Astrocyte (in vitro differentiated cells and primary cell): ENCODE measurements at places on chromosomes 3 and 15.
A peak's percentile ranks its signal among the peaks of the same experiment; 100 is the strongest.

GRCh38 chr3:11610700-11611275, 32.9 kb downstream of the VGLL4 start:
- DNase-seq, result no peak

- no peak for DNase-seq
Measured at GRCh38 chr3:158820521-158820920, 18.7 kb downstream of the MFSD1 start.

DNA sequence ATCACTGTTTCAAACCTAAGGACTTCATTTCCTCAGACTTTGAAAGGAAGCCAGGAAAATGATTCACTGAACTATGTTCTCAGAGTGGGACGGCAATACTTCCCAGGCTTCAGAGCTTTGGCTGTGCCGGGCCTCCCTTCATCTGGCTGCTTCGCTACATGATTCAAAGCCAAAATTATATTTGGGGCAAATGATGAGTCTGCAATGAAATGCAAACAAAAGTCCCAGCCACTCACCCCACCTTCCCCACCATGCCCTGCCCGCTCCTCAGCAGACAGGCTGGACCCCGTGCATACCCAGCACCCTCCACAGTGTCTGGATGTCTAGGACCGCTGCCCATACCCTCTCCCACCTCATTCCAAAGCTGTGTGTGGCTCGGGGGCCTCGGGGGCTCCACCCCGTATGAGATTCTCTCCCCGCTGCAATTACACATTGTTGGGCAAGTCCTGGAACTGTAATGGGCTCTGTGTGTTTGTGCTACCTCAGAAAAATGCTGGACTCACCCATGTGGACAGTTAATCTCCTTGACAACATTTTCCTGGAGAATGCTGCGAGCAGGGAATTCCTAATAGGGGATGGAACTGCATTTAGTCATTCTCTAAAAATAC, 32.2 kb downstream of the ATP10A start:
- peak; percentile 98 for DNase-seq

GRCh38 chr15:72732516-72732915, 46.5 kb downstream of the BBS4 start:
- DNase-seq, result no peak

DNA sequence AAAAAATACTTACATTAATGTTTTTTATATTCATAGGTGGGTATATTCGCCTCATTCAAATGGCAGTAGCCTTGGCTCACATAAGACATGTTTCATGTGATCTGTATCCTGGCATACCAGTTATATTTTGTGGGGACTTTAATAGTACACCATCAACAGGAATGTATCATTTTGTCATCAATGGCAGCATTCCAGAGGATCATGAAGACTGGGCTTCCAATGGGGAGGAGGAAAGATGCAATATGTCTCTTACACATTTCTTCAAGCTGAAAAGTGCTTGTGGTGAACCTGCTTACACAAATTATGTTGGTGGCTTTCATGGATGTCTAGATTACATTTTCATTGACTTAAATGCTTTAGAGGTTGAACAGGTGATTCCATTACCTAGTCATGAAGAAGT, 3.5 kb downstream of the PDE12 start:
- peak; percentile 41 for DNase-seq

GRCh38 chr3:179474480-179474879, 23.2 kb upstream of the GNB4 start:
- DNase-seq, result no peak

GRCh38 chr3:196695849-196696226, 16.2 kb downstream of the CEP19 start:
- no peak for DNase-seq

DNA sequence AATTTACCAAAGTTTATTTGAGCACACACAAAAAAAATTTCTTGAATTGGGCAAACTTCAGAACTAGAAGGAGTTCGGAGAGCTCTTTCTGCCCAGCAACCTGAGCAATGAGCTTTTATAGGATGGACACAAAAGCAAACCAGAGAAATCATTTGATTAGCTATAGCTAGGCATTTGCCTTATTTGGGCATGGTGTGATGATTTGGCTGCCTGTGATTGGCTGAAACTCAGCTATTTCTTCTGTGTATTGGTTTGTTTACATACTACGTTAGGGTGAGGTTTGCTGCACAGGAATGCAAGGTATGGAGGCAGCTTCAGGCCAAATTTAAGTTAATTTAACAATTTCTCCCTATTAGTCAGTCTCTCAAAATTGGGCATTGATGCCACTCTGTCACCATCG, 65.1 kb downstream of the NEK11 start:
- DNase-seq, result peak; percentile 26

DNA sequence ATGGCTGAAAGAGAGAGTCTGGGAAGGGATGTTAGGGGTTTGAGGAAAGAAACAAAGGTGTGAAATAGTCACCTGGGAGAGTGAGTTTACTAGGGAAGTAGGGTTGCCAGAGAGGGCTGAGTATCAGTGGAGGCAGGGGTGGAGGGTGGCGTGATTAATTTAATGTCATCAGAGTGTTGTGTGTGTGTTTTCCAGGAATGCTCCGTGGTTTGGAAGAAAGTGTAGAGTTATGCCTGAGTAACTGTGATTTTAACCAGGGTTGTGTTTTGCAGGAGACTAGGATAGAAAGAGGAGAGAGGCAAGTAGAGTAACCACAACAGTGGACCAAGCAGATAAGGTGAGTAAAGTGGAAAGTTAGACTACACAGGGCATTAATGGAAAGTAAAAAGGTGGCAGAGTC, 27.2 kb downstream of the PLD1 start:
- peak; percentile 83 for DNase-seq

GRCh38 chr3:105140899-105141367, 225.8 kb upstream of the ALCAM start:
- no peak for DNase-seq

DNA sequence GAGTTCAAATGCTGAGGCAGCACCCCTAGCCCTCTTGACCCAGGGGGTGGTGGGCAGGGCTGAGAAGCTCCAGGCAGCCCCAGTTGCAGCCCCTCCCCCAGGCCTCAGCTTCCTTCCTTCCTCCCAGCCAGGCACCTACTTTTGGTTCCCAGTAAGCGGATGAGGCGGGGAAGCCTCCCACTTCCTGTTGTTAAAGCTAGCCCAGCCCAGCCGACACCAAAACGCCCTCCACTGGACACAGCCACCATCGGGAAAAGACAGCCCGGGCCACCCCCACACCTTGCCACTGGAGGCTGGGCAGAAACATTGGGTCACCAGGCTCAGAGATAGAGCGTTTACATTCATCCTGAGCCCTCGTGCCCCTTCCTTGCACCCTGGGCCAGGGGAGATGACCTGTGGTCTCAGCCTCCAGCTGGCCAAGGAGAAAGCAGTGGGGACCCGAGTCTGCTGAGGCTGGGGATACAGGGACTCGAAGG, 3.5 kb downstream of the DUSP7 start:
- peak; percentile 64 for DNase-seq

GRCh38 chr15:90660195-90660998, 56.7 kb upstream of the BLM start:
- DNase-seq, result peak; percentile 84

GRCh38 chr3:61134532-61134931, 116.7 kb downstream of the FHIT start:
- no peak for DNase-seq

DNA sequence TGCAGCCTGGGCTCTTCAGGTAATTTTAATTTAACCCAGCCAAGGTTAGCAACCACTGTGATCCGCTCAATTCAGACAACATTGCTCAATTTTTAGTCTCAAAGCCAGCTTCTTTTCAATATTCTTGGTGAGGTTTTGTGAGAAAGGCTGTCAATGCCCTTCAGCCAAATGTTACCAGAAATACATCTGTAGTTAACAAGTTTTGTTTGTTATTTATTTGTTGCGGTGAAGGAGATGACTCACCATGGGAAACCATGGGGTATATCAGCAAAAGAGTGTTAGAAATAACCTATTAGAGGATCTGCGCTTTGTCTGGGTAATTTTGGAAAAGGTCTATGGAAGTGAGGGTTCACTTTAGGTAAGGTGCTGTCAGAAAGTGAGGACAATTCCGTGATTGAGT, 5.0 kb downstream of the SLC9C1 start:
- no peak for DNase-seq

GRCh38 chr3:144107923-144108322, 136.3 kb downstream of the DIPK2A start:
- no peak for DNase-seq

GRCh38 chr3:159032311-159032710, 230.5 kb downstream of the MFSD1 start:
- peak; percentile 14 for DNase-seq

DNA sequence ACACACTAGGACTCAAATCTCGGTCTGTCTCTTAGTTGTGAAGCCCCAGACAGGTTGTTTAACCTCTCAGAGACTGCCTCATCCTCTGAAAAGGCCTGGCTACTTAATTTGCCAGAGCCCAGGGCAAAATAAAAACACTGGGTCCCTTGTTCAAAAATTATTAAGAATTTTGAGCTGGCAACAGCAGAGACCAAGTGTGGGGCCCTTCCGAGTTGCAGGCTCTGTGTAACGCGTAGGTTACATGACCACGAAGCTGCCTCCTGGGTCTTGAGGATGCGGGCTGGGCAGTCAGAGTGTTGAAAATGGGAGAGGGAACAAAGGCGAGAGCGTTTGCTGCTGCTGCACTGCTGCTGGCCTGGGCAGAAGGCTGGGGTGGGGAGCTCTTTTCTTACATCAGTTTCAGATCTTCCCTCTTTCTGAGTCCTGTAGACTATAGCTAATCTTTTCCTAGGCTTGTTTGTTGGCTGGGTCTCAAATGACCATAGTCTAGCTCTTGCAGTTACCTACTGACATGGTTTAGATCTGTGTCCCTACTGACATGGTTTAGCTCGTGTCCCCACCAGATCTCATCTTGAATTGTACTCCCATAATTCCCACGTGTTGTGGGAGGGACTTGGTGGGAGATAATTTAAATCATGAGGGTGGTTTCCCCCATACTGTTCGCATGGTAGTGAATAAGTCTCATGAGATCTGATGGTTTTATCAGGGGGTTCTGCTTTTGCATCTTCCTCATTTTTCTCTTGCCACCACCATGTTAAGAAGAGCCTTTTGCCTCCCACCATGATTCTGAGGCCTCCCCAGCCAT, 49.9 kb downstream of the CLEC3B start:
- DNase-seq, result no peak

DNA sequence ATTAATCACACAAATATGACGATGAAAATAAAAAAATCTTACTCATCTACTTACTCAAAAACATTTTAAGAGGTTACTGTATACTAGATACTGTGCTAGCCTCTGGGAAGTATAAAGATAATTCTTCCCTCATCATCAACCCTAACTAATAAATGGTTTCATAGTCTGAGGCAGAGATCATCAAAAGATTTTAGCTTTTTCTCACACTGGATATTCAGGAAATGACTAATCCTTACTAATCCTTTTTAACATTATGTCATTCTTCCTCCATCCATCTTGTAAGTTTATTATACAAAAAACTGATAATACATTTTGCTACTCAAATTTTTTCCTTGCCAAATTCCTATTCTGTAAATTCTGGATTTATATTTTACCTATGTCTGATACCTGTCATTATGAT, 29.7 kb downstream of the ACAD11 start:
- peak; percentile 80 for DNase-seq

DNA sequence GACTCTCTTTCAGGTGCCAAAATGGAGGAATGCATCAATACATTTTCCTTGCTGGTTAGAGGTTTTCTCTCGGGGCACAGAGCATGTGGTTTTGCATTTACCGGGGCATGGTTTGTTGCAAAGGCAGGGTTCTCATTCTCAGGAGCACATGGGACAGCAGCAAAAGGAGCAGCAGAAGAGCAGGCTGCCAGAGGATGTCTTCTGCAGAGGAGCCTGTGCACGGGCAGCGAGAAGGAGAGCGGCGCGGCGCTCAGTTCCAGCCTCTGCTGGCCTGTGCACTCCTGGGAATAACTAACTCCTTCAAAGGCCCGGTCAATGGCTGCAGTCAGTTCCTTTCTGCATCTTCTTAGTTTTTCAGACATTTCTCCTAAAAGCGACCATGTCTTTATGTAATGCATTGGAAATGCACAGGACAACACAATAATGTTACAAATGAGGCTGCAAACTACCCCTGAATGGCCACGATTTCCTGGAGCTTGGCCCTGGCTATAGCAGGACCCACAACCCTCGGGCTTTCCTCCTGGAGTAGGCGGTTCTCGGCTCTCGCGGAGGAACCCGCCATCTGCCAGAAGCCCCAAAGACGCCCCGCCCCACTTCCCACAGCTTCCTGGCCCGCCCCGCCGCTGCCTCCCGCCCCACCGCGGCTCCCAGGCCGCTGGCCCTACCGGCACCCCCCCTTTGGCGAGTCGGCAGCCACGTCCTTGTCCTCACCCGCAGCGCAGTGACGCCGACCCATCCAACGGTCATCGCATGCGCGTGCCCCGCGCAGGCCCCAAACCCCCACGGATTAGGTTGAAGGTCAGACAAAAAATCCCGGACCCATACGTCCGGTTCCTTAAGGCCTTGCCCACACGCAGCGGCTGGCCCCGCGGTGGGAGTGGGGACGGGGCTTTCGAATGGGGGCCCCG, at the start of gene C3orf62:
C3orf62 (minus strand) TSS at position 758 of the 908 bp plus-strand sequence; CDS start at position 398, 360 bp downstream.
- DNase-seq, result peak; percentile 73

DNA sequence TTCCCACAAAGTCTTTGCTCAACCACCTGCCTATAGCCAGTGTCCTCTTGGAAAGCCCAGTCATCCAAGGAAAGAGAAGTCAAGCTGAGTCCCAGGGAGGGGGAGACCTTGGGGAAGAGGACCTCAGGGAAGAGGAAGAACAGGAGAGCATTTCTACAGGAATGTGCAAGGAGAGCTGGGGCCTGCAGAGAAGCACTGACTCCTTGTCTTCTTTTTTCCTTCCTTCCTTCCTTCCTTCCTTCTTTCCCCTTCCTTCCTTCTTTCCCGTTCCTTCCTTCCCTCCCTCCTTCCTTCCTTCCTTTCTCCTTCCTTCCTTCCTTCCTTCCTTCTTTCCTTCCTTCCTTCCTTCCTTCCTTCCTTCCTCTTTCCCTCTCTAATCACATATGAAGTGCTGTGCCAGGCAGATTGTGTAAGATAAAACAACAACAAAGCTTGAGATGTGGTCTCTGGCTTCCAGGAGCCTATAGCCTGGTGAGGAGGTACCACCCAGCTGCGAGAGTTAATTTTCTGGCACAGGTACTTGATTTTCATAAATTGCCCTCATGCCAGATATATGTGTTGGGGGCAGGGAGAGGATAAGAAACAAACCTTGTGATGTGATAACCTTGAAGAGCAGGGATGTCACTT, 70.0 kb downstream of the NOX5 start:
- no peak for DNase-seq

DNA sequence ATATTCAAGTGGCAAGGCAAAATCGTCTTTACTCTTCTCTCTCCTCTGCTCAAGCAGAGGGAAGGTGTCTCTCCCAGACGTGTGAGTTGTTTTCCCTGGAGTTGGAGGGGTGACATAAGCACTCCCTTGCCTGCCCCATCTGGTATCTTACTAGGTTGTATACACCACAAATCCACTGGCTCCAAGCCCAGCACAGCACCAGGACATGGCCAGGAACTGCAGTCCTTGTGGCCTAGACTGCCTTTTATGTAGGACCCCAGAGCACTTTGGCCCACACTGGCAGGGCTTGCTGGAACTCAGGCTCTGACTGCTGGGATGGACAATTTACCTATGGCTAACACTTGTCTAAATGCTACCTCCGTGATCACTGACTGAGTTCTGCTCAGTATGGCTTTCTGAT, 34.0 kb downstream of the DZIP3 start:
- DNase-seq, result no peak

GRCh38 chr3:76097589-76097969, 312.2 kb upstream of the ZNF717 start:
- DNase-seq, result peak; percentile 10

GRCh38 chr3:74402821-74403220, 211.6 kb downstream of the CNTN3 start:
- DNase-seq, result no peak

- DNase-seq, result no peak
Measured at GRCh38 chr15:68992696-68993095, 21.8 kb upstream of the NOX5 start.

- DNase-seq, result no peak
Measured at GRCh38 chr3:53597136-53597915, 102.9 kb downstream of the CACNA1D start.

GRCh38 chr3:103167850-103168249, 733.0 kb downstream of the ZPLD1 start:
- DNase-seq, result no peak
